ENCODE measurements at places on chromosomes 1 and 21.

GRCh38 chr1:186577216-186577615 is 103.0 kb downstream of the PTGS2 start:
- no peak for ATAC-seq

- ATAC-seq, result no peak
Measured at GRCh38 chr1:200072636-200073285, 45.3 kb downstream of the NR5A2 start.

DNA sequence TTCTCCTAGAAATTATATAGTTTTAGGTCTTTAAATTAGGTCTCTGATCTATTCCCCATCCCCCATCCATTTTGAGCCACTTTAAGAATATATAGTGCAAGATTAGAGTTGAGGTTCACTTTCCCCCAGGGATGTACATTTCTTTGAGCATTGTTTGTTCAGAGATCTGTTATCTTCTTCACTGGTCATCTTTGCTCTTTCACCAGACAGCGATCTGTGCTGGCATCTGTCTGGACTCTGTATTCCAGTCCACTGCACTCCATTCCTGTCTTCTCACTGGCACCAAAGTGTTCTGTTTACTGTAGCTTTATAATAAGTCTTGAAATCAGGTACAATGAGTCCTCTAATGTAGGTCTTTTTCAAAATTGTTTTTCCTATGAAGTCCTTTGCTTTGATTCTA is 112.5 kb downstream of the PCBP3 start:
- ATAC-seq, result no peak

DNA sequence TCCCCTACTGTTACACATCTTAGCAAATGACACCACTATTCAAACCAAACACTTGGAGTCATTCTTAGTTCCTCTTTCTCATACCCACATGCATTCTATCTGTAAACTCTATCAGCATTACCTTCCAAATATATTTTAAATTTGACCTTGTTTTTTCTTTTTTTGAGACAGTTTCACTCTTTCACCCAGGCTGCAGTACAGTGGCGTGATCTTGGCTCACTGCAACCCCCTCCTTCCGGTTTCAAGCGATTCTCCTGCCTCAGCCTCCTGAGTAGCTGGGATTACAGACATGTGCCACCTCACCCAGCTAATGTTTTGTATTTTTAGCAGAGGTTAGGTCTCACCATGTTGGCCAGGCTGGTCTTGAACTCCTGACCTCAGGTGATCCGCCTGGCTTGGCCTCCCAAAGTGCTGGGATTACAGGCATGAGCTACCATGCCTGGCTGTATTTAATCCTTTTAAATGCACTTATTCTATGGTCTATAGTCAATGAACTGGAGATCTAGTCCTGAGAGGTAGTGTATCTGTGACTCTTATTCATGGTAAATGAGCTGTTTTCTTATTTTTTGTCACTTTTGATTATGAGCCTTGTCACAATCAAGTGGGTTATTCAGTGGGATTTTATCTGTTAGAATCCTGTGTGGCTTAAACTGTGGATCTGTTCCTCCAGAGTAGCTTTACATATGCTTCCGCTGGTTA is 73.1 kb downstream of the GATAD2B start:
- ATAC-seq, result peak; percentile 68

DNA sequence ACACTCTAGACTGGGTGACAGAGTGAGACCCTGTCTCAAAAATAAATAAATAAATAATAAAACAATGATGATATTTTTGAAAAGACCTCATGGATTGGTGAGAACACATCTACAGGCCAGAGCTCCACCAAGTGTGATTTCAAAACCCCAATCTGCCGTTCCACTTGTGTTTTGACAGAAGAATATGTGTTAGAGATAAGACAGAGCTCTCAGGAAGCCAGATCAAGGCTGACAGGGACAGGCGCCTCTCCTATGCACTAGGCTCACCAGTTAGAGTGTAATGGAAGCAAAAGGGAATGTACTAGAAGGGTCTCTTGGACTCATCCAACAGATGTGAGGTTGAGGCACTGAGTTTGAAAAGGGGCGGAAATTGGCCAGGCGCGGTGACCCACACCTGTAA is 110.7 kb upstream of the ERRFI1 start:
- ATAC-seq, result no peak

- no peak for ATAC-seq
Measured at GRCh38 chr1:96145492-96145891, 576.1 kb upstream of the PTBP2 start.

DNA sequence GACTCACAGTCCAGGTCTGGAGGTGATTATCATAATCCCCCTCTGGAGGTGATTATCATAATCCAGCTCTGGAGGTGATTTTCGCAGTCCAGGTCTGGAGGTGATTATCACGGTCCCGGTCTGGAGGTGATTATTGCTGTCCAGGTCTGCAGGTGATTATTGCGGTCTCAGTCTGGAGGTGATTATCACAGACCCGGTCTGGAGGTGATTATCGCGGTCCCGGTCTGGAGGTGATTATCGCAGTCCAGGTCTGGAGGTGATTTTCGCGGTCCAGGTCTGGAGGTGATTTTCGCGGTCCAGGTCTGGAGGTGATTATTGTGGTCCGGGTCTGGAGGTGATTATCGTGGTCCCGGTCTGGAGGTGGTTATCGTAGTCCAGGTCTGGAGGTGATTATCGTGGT is 76.6 kb downstream of the SDCCAG8 start:
- ATAC-seq, result no peak

DNA sequence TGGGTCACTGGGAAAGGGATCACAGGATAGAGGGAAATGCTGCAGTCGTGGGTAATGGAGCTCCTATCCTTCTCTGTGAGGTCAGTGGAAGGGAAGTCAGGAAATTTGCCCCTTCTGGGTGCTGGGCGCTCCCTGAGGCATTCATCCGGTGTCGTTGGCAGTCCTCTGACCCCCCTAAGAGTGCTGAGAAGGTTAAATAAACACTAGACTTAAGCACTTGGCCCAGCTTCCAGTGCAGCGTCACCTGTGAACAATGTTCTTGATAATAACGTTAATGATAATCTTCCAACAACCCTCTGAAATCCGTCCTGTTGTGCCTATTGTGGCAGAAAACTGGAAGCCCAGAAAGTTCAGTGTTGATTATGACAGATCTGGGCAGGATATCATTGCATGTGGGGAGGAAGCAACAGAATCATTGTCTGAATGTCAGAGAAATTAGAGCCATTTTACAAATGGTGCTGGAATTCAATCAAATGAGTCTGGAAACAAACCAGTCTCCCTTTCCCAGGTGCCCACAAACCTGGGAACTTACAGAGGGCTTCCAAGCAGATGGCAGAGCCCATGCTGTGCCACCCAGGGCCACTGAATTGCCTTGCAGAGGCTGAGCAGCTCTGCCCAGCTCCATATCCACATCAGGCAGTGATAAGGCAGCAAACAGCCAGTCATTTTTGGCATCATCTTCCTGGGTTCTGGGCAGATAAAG is 216.8 kb downstream of the KAZN start:
- no peak for ATAC-seq

- ATAC-seq, result no peak
Measured at GRCh38 chr1:76951153-76951552, 83.9 kb downstream of the ST6GALNAC5 start.

DNA sequence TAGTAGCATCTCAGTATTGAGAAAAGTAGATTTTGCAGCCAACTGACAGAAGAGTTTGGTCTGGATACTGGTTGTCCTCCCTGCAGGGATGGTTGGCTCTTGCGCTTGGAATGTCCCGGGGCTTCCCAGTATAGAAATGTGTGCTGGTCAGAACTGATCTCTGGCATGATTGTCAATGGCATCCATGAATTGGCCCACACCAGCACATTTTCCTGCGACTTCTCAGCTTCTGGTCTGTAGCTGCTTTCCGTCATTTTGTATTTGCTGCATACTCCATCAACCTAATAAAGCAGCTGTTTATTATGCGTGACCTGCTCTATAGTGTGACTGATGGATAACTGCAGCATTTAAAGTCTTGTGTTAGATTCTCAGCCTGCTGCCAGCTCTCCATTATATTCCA is 203.7 kb downstream of the S1PR1 start:
- no peak for ATAC-seq

GRCh38 chr1:17768651-17769241 is 13.6 kb downstream of the ACTL8 start:
- ATAC-seq, result no peak

DNA sequence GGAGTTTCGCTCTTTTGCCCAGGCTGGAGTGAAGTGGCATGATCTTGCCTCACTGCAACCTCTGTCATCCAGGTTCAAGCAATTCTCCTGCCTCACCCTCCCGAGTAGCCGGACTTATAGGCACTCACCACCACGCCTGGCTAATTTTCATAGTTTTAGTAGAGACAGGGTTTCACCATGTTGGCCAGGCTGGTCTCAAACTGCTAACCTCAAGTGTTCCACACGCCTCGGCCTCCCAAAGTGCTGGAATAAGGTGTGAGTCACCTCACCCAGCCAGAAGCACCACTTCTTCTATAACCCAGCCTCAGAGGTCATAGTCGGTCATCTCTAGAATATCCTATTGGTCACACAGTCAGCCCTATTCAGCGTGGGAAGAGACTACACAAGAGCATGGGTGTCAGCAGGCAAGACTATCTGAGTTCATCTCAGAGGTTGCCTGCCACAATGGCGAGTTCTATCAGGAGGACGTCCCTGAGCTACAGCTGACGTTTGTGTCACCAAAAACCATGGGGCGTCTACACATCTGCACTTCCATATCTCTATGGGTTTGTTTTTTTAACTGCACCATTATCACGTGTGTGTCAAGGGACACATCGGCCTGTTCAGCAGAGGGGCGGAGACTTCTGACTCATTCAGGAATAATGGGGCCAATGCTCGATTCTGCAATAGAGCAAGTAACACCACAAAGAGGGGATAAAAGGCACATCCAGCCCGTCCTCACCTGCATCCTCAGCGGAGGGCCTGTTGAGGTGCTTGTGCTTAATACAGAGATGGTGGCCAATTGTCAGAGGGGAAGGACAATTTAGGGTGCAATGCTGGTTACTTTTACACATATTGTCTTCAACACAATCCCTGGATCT is 256.3 kb upstream of the IRF2BP2 start:
- ATAC-seq, result peak; percentile 84

GRCh38 chr1:9703165-9703509 is 51.6 kb downstream of the PIK3CD start:
- no peak for ATAC-seq

- ATAC-seq, result no peak
Measured at GRCh38 chr1:19439464-19440171, 45.7 kb downstream of the CAPZB start.

DNA sequence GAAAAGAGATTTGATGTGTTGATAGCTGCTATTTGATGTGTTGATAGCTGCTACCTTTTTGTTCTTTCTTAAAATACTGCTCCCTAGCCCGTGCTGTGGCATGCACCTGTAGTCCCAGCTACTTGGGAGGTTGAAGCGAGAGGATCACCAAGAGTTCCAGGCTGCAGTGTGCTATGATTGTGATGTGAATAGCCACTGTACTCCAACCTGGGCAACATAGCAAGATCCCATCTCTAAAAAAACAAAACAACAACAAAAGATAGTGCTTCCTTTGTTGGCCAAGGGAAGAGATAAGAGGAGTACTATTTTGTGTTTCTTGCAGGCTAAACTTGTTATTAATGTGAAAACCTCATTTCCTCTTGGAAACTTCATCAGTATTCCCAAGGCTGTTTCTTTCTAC is 6.1 kb downstream of the GPSM2 start:
- ATAC-seq, result no peak

DNA sequence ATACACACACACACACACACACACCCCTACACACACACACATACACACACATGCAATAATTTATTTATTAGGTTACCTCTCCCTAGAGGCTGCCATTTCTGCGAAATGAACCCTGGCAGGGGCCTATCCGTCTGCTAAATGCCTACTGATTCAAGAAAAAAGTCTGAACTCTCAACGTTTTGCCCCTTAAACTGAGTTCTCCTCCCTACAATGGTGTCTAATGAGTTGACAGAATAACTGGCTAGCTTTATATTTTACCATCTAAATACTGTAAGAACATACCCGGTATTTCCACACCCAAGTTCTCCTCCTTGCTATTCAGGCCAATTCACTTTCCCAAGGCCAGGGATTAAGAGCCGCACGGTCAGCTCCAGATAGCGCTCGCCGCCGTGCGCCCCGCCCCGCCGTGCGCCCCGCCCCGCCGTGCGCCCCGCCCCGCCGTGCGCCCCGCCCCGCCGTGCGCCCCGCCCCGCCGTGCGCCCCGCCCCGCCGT is 339 bp upstream of the RNPC3 start:
- ATAC-seq, result peak; percentile 49

DNA sequence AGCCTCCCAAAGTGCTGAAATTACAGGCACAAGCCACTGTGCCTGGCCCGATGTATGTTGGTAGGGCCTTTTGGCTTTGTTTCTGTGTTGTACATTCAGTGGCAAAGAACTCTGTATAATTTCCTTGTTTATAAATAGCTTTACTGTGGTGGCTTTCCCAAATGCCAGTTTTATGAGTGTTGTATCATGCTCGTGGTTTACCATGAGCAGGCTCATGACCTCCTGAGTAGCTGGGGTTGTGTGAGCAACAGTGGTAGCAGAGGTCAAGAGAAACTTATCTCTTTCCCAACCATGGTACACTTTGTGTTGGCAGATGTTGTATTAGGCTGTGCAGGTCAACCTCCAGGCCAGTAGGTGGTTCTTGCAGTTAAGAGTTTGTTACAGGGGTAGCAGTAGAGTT is 420.4 kb upstream of the BEND5 start:
- no peak for ATAC-seq

GRCh38 chr1:119379117-119379516 is 10.5 kb downstream of the HAO2 start:
- ATAC-seq, result no peak

DNA sequence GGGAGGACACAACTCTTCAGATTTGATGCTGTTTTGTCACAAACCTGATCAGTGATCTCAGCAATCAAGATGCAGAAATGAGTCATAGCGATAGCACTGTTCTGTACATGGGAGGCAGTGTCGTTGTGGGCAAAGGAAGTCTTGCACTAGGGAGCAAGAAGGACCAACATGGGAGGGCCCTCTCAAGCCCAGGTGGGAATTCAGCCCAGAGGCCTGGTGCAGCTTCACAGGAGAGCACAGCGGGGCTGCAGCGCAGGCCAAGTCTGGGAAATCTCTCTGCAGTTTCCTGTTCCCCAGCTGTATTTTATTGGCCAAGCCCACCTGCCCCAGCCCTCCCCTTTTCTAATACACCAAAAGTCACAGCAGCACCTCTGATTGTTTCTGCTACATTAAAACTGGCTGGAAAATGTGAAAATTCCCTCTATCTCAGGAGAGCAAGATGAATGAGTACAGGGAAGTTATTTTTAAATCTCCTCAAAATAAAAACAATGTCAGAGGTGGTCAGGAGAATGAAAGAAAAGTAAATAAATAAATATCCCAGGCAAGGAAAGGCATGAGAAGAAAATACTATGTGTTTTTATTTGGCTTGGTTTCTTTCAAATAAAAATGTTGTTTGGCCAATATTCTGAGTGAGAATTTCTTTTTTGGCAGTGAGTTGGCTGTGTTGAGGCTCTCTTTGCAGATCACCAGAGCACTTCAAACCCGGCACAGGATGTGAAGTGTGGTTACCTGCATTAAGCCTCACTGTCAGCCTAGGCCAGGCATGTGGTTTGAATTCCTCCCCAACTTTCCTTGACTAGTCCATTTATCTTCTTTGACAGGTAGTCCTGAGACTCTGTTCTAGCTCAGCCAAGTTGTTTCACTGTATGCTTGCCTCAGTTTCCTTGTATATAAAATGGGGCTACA is 422.1 kb downstream of the PLPP3 start:
- no peak for ATAC-seq

Data from activated T-helper 17 cell treated with anti-CD3 and anti-CD28 coated beads, Interleukin-2, amount 50 U/mL, for 72 hours (primary cell).